Stimulated activated CD4-positive, alpha-beta T cell treated with anti-CD3 and anti-CD28 coated beads, Interleukin-12 subunit alpha, Interleukin-12 subunit beta, amount 100 ng/mL, for 4 hours (primary cell): ENCODE measurements at places on chromosomes 3 and 15.
A peak's percentile ranks its signal among the peaks of the same experiment; 100 is the strongest.

DNA sequence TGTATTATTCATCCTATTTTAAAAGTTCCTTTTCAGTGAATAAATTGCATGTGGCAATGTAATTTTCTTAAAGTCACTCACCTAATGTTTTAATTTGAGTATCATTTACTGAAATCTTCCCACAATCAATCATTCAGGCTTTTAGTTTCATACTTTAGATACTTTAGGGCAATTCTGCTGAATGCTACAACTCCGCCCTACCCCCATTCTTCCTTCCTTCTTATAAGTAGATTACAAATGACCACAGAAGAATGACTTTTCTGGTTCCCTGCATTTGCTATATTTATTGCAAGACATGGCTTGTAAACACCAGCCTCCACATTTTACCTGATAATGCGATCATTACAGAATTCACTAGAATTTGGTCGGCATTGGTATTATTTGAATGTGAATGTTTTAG lies 1061.9 kb downstream of the FHIT start:
- DNase-seq, result no peak

- DNase-seq, result no peak
These were observed 56.0 kb downstream of the ZMAT3 start for GRCh38 chr3:179015551-179016020.

DNA sequence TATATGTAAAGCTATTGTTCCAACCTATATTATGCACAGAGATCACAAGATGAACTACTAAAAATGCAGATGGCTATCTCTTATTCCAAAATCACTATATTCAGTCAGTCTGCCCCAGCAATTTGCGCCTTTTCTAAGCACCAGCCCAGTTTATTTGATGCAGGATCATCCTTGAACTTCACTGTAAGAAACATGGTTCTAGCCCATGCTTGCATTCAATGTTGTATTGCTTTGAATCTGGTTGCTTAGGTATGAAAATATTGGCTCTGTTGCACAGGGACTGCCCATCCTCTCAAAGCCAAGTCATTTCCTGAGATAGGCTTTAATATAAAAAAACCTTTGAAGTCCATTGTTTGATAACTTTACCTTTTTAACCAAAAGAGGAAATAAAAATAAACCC lies 170.5 kb upstream of the LRIG1 start:
- no peak for DNase-seq

DNA sequence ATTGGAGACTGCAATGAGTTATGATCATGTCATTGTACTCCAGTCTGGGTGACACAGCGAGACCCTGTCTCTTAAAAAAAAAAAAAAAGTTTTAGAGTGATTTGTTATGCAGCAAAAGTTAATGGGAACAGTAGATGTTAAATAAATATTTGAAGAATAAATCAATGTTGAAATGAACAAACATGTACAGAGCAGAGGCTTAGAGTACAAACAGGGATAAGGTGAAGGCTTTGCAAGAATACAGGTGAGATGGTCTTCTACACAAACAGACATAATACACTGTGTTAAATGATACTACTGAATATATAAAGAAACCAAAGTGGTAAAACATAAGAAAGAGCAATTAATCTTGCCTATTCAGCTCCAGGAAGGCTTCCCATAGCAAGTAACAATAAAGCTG lies 265.4 kb downstream of the CNTN3 start:
- DNase-seq, result no peak

- peak; percentile 78 for DNase-seq
These were observed 18.0 kb upstream of the LOXL1 start for GRCh38 chr15:73908030-73908821.

- DNase-seq, result no peak
These were observed 14.6 kb downstream of the LSG1 start for GRCh38 chr3:194657439-194657838.

- DNase-seq, result no peak
These were observed 51.0 kb downstream of the MME start for GRCh38 chr3:155131104-155131503.

GRCh38 chr3:94978084-94978483 lies 915.2 kb downstream of the NSUN3 start:
- no peak for DNase-seq

DNA sequence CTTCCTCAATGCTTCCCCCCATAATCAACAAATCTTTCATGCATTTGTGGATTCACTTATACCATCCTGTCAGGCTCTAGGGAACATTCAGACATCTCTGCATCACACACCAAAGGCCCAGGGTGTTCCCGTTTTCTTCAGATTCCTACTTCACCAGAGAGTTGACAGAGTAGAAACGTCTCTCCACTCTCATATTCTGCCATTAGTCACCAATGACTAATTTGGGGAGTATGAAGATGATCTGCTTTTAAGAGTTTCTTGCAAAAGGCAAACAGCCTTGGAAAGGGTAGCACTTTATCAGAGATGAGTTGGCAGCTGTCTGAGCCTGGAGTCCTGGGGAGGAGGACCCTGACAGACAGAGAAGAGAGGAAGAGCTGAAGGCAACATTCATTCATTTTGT lies 55.8 kb upstream of the DGKG start:
- no peak for DNase-seq

DNA sequence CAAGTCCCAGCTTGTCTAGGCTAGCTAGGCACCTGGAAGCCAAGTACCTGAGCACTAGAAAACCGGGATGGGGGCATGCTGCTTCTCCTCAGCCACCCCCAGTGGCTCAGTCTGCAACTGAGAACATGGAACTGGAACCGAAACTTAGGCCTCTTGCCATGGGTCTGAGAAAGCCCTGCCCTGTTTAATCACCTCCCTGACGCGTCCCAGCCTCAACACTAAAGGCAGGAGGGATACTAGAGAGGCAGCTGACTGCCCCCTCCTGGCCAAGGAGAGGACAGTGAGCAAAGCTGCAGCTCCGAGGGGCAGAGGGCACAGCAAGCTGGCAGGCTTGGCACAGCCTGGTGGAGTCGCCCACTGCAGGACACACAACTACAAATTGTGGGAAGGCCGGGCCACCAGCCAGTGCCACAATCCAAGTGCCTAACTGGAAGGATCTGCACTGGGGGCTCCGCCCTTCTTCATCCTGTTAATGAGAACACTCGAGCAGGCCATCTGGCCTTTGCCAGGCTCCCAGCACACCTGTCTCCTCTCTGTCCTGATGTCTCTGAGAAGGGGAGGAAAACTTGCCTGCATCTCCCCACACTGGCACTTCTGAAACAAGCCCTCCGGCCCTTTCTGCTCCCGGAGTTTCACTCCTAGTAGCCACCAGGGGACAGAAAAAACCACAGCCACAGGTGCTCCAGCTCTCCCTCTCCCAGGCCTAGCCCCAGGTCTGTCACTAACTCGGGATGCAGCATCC lies 53.7 kb downstream of the BDH1 start:
- DNase-seq, result peak; percentile 28

DNA sequence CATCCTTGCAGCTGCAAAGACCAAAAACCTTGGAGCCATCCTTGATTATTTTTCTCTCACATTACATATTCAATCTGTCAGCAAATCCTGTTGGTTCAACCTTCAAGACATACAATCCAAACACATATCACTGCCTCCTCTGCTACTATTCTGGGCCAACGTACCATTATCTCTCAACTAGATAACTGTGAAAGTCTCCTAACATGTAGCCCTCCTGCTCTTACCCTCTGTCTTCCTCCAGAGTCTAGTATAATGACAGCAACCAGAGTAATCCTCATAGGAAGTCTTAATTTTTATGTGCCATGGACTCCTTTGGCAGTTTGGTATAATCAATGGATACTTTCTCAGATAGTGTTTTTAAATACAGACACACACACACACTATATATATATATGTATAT lies 27.6 kb downstream of the KPNA4 start:
- DNase-seq, result no peak

DNA sequence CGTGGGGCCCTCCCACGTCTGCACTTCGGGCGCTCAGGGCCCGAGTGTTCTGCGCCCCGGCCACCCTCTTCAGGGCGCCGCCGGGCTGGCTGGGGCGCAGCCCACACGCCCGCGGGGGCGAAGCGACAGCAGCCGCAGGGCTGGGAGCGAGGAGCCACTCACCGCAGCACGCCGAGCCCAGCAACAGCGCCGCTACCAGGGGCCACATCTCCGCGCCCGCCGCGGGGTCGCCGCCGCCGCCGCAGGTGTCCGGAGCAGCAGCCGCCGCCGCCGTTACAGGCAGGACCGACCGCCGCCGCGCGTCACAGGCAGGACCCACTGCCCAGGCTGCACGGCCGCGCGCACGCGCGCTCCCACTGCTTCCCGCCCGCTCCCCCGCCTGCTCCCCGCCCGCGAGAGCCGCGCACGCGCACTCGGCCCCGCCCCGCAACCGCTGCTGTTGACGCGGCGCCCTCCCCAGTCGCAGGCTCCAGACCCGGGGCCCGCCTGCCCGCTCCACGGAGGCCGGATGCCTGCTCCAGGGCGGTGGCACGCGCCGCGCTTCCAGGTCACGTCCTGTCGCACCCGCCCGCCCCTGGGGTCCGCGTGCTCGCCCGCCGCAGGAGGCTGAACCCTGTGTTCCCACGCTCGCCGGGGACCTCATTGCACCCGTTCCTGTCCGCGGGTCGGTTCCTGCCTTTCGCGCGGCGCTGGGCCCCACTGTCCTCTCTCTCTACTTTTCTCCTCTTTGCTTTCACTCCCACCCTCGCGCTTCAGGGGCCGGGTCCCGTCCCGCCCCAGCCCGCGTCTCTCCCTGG lies at the start of gene CD47:
Gene CD47 (minus strand): TSS at position 331 of the 797 bp plus-strand sequence. CDS start 123 bp downstream, at position 208.
- DNase-seq, result peak; percentile 96

GRCh38 chr3:72907731-72908620 lies 20.1 kb downstream of the GXYLT2 start:
- DNase-seq, result no peak

DNA sequence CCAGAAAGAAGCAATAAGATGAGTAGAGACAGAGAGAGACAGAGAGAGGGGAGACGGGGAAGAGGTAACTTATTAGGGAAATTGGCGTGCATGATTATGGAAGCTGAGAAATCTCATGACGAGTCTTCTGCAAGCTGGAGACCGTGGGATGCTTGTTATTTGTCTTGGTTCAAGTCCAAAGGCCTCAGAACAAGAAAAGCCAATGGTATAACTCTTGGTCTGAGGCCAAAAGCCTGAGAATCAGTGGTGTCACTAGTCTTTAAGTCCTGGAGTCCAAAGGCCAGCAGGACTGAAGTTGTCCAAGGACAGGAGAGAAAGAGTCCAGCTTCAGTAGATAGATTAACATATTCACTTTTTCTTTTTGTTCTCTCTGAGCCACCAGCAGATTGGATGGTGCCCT lies 613.6 kb downstream of the CADM2 start:
- DNase-seq, result no peak

DNA sequence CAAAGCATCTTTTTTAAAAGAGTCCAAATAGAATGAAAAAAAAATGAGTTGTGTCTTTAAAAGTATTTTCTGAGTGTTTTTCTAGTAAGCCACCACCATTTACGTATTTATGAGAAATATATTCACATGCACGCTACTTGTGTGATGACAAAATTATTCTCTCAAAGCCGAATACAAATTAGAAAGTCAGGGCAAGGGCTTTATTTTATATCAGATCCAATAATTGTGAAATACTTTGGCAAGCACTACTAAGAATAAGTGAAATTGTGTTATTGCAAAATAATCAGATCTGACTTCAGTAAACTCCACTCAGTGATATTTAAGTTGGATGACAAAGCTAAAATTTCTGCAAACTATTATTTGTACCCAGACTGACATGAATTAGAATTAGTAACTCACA lies 589.3 kb upstream of the KCNMB2 start:
- no peak for DNase-seq

GRCh38 chr3:82354228-82354627 lies 592.8 kb upstream of the GBE1 start:
- DNase-seq, result no peak

DNA sequence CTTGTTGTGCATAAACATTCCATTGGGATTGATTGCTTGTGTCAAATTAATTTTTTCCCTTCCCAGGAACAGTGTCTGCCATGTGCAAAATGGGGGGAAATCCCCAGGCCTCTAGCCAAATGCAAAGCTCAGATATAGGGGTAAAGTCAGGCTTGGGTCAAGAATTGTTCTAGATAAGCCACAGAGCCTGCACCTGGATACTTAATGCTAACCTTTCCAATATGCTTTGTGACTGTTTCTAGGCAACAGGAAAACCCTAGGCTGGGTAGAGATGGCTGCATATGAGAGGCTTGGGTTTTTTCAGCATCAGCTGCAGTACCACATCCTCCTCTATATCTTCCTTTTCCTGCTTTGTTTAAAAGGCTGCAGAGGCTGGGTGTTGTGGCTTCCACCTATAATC lies 61.9 kb upstream of the ROPN1 start:
- DNase-seq, result no peak

DNA sequence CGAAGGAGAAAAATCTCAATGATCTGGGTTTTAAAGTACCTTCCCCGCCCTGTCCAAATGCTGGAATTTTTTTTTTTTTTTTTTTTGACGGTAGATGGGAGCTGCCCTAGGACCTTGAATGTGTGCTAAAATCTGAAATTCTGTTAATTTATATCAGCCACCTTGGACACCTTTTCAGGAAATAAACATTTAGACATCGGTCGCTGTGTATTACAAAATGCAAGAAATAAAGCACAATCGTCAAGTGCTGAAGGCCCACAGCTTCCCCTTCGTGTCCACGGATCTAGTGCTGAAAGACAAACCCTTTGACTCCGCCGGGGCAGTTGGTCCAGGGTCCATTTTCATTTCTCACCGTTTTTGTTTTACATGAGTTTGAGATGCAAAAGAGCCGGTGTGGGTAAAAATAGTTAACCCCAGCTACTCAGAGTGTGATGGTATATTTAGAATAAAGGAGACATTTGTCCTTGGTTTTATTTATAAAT lies 90.2 kb upstream of the CHD2 start:
- peak; percentile 27 for DNase-seq
